Neuronal stem cell (in vitro differentiated cells): ENCODE measurements at places on chromosomes 4 and X.

DNA sequence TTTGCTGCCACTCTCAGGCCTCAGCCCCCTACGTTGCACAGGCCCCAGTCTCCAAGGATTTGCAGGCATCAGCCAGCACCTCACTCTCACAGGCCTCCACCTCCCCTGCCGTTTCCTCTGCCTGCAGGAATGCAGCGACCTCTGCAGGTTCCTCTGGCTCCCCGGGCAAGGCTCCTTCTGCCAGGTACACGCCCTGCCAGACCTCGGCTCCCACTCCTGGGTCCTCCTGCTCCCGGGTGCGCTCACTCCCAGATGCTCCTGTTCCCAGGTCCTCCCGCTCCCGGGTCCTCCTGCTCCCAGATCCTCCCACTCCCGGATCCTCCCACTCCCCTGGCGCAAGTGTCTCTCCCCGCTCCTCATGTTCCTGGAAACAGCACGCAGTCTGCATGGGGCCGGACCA, 144.4 kb upstream of the RADX start:
- H3K4me1 ChIP-seq, result no peaks in the 10 kb centered on the region
- no peak for DNase-seq
- H3K4me3 ChIP-seq, result no peak overlapping the region
- no peak overlapping the region for H3K27ac ChIP-seq
- H3K36me3 ChIP-seq, result no peaks in the 10 kb centered on the region

GRCh38 chr4:82447886-82448285, 17.5 kb downstream of the ENOPH1 start:
- H3K4me1 ChIP-seq, result no peaks in the 10 kb centered on the region
- no peak for DNase-seq
- no peak overlapping the region for H3K27ac ChIP-seq
- no peaks in the 10 kb centered on the region for H3K27me3 ChIP-seq

DNA sequence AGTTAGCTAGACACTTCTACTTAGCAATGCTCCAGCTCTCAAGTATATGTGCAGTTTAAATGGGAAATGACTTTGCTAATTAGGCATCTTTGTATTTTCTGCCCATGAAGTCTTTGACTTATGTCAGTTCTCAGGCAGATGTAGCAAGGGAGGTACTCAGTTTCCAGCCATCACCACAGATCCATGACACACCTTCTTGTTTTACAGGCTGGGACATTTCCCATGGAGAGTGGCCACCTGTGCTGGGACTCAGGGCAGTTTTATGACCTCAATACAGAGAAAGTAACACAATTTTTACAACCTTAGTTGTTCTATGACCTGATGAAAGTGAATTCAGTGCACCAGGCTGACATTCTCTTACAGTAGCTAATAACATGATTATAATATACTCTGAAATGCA, 280.7 kb upstream of the GK2 start:
- H3K27me3 ChIP-seq, result no peaks in the 10 kb centered on the region
- H3K4me3 ChIP-seq, result no peak overlapping the region
- no peak for DNase-seq
- H3K27ac ChIP-seq, result no peak overlapping the region

GRCh38 chr4:87807402-87807801, 8.0 kb downstream of the IBSP start:
- no peaks in the 10 kb centered on the region for H3K36me3 ChIP-seq
- H3K4me1 ChIP-seq, result no peaks in the 10 kb centered on the region
- H3K4me3 ChIP-seq, result no peak overlapping the region
- no peak for DNase-seq
- peaks cover 2% of the 10 kb centered on the region for H3K27me3 ChIP-seq

- H3K27ac ChIP-seq, result no peak overlapping the region
- H3K36me3 ChIP-seq, result no peaks in the 10 kb centered on the region
- H3K27me3 ChIP-seq, result no peaks in the 10 kb centered on the region
- no peak overlapping the region for H3K4me3 ChIP-seq
These were observed 88.2 kb downstream of the CFAP299 start for GRCh38 chr4:80423553-80424224.

GRCh38 chr4:104394406-104395167, 100.1 kb downstream of the CXXC4 start:
- H3K4me1 ChIP-seq, result peaks cover 8% of the 10 kb centered on the region
- H3K36me3 ChIP-seq, result no peaks in the 10 kb centered on the region
- no peak for DNase-seq
- H3K27ac ChIP-seq, result no peak overlapping the region
- no peaks in the 10 kb centered on the region for H3K27me3 ChIP-seq

DNA sequence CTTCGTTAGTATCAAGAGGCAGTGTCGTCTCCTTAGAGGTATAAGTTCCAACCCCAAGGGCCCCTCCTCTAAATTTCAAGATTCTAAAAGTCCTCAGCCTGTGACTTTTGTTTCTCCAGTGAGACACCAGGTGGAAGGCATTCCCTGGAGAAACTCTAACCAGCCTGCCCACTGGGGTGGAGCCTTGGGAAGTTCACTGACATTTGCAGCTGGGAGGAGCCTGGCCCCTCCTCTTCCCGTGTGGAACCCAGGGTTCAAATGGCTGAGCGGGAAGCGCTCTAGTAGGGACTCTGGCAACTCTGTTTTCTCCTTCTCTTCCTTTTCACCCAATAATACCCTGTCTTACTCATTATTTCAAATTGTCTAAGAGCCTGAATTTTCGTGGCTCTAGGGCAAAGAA, 325.0 kb downstream of the TLL1 start:
- no peak overlapping the region for H3K27ac ChIP-seq
- no peak for DNase-seq
- H3K4me1 ChIP-seq, result no peaks in the 10 kb centered on the region
- H3K36me3 ChIP-seq, result no peaks in the 10 kb centered on the region

DNA sequence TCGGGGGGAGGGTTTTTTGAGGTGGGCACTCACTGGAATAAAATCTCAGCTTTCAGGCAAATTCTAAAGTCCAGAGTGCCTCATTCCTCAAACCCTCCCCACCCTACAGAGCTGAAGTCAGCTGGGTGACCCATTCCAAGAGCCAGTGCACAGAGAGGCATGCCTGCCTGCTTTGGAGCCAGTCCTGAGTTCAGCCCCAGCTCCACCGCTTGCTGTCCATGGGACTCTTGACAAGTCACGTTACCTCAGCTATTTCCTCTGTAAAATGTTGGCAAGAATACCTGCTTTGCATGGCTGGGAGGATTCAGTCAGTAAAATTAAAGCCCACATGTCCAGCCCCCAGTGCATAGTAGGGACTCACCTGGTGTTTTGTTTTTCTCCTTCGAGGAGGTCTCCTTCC, 125.9 kb upstream of the PJA1 start:
- no peak overlapping the region for H3K4me3 ChIP-seq
- no peaks in the 10 kb centered on the region for H3K27me3 ChIP-seq
- no peak overlapping the region for H3K27ac ChIP-seq
- peaks cover 5% of the 10 kb centered on the region for H3K4me1 ChIP-seq
- no peaks in the 10 kb centered on the region for H3K36me3 ChIP-seq

- no peaks in the 10 kb centered on the region for H3K36me3 ChIP-seq
- H3K4me3 ChIP-seq, result no peak overlapping the region
- H3K27ac ChIP-seq, result no peak overlapping the region
- no peak for DNase-seq
- no peaks in the 10 kb centered on the region for H3K27me3 ChIP-seq
These were observed 85.7 kb upstream of the TBL1X start for GRCh38 chrX:9378980-9379696.

- no peaks in the 10 kb centered on the region for H3K36me3 ChIP-seq
- DNase-seq, result no peak
- no peak overlapping the region for H3K27ac ChIP-seq
- H3K4me3 ChIP-seq, result no peak overlapping the region
- H3K4me1 ChIP-seq, result no peaks in the 10 kb centered on the region
These were observed 249.1 kb upstream of the DIAPH2 start for GRCh38 chrX:96435378-96436035.

DNA sequence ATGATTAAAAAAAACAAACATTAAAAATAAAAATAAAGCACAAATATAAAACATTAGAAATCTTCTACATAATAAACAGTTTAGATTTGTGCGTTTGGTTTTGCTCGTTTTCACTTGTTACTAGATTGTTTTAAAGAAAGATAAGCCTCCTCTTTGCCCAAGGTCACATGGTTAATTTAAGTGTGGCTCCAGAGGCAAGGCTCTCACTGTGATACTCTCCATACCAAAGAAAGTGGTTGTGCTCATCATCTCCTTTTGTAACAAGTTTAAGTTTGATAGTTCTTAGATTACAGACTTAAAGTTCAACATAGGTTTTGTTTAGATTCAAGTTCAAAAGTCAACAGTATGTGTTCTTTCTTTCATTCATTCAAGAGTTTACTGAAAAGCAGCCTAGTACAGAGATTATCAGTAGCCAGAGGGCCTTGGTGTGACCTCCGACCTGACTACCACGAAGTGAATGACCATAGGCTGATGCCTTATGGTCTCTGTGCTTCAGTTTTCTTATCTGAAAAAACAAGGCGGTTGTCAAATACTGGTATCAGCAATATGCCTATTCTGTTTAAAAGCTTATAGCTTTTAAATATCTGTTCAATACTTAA, 133.2 kb downstream of the ZAR1 start:
- no peak overlapping the region for H3K27ac ChIP-seq
- H3K36me3 ChIP-seq, result peaks cover 2% of the 10 kb centered on the region
- H3K4me1 ChIP-seq, result no peaks in the 10 kb centered on the region
- no peak overlapping the region for H3K4me3 ChIP-seq
- no peak for DNase-seq
- no peaks in the 10 kb centered on the region for H3K27me3 ChIP-seq

GRCh38 chrX:10099411-10099810, 57.4 kb upstream of the CLCN4 start:
- no peaks in the 10 kb centered on the region for H3K27me3 ChIP-seq
- no peak overlapping the region for H3K27ac ChIP-seq

- no peak overlapping the region for H3K4me3 ChIP-seq
- no peak for DNase-seq
- no peak overlapping the region for H3K27ac ChIP-seq
- peaks cover 4% of the 10 kb centered on the region for H3K4me1 ChIP-seq
These were observed 6.1 kb downstream of the TCEANC start for GRCh38 chrX:13659063-13659462.

- no peaks in the 10 kb centered on the region for H3K36me3 ChIP-seq
- H3K4me1 ChIP-seq, result no peaks in the 10 kb centered on the region
- no peak overlapping the region for H3K27ac ChIP-seq
- H3K4me3 ChIP-seq, result no peak overlapping the region
These were observed 19.7 kb upstream of the GPAT3 start for GRCh38 chr4:83516042-83516772.

GRCh38 chrX:10025742-10026493, 58.8 kb downstream of the CLDN34 start:
- H3K4me1 ChIP-seq, result no peaks in the 10 kb centered on the region
- H3K27ac ChIP-seq, result no peak overlapping the region
- no peak overlapping the region for H3K4me3 ChIP-seq
- no peaks in the 10 kb centered on the region for H3K36me3 ChIP-seq

- no peaks in the 10 kb centered on the region for H3K4me1 ChIP-seq
- H3K4me3 ChIP-seq, result no peak overlapping the region
- H3K27ac ChIP-seq, result no peak overlapping the region
- DNase-seq, result no peak
- peaks cover 5% of the 10 kb centered on the region for H3K27me3 ChIP-seq
These were observed 15.9 kb downstream of the RTL9 start for GRCh38 chrX:110374559-110374958.

GRCh38 chr4:138636781-138637180, 378.8 kb upstream of the NOCT start:
- peaks cover 2% of the 10 kb centered on the region for H3K4me1 ChIP-seq
- H3K27me3 ChIP-seq, result no peaks in the 10 kb centered on the region
- DNase-seq, result no peak
- H3K27ac ChIP-seq, result no peak overlapping the region
- no peak overlapping the region for H3K4me3 ChIP-seq

DNA sequence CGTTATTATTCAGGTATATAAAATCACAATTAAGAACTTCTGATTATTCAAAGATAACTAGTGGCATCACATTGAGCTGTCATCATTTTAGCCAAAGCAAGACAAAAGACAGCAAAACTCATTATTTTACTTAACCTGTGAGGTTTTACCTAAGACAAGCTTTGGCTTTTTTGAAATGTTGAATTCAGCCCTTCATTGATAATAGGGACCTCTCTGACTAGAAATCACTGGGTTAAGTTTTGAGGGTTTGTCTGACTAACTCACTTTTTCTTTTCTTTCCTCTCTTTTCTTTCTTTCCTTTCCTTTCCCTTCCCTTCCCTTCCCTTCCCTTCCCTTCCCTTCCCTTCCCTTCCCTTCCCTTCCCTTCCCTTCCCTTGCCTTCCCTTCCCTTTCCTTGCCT, 244.2 kb downstream of the GRXCR1 start:
- no peak overlapping the region for H3K27ac ChIP-seq
- no peak overlapping the region for H3K4me3 ChIP-seq
- DNase-seq, result no peak

DNA sequence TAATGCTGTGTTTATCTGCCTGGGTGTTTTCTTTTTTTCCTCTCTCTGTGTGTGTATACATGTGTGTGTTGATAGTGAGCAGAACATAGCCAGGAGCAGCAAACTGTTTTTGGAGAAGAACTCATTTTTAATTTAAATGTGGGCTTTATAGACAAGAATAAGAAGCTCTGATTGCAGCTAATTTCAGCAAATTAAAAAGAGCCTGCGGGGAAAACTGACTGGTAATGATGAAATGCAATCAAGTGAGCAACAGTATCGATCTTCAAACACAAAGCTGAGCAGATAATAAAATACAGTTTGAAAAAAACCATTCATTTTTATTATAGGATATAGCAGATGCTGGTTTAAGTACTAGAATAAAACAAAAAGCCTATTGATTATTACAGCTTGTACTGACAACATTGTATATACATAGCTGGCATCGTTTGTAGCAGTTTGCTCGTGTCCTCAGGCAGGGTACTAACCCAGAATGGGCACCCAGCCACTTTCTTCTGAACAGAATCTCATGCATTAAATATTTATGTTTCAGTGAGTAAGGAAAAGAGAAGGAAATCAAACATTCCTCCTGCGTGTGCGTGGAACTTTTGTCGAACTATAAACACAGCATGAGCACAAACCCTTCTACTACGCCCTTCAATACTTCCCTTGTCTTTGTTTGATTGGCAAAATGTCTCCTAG, 73.5 kb upstream of the ZFP42 start:
- no peaks in the 10 kb centered on the region for H3K36me3 ChIP-seq
- no peak overlapping the region for H3K4me3 ChIP-seq
- DNase-seq, result no peak
- no peaks in the 10 kb centered on the region for H3K4me1 ChIP-seq

GRCh38 chr4:152408514-152409327, 127.2 kb downstream of the FBXW7 start:
- no peaks in the 10 kb centered on the region for H3K4me1 ChIP-seq
- peak; percentile 14 for DNase-seq
- no peak overlapping the region for H3K27ac ChIP-seq

DNA sequence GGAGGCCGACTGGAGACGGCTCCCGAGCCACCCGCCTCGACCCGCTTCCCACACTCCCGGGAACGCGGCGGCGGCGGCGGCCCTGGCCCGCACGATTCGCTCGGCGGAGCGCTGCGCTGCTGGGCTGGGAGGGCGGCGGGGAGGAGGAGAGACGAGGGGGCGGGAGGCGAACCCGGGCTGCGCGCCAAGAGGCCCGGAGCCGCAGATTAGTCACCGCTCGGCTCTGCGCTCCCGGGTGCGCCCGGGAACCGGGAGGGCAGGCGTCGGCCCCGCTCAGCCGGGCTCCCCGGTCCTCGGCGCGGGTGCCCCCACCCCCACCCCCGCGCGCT, 11.2 kb upstream of the BCOR start:
- no peak overlapping the region for H3K27ac ChIP-seq
- peaks cover 3% of the 10 kb centered on the region for H3K4me1 ChIP-seq
- H3K36me3 ChIP-seq, result no peaks in the 10 kb centered on the region
- H3K27me3 ChIP-seq, result no peaks in the 10 kb centered on the region
- peak overlapping the region; percentile 79 for H3K4me3 ChIP-seq

GRCh38 chr4:142567199-142567598, 278.9 kb downstream of the INPP4B start:
- H3K4me3 ChIP-seq, result no peak overlapping the region
- H3K27me3 ChIP-seq, result no peaks in the 10 kb centered on the region
- H3K27ac ChIP-seq, result no peak overlapping the region
- DNase-seq, result peak; percentile 53
